ENCODE measurements at places on chromosomes 16 and 17. TPM values are rescaled to one million over a fixed set of nuclear protein-coding genes. Genes with fewer than 3 reads are reported as not detected.

DNA sequence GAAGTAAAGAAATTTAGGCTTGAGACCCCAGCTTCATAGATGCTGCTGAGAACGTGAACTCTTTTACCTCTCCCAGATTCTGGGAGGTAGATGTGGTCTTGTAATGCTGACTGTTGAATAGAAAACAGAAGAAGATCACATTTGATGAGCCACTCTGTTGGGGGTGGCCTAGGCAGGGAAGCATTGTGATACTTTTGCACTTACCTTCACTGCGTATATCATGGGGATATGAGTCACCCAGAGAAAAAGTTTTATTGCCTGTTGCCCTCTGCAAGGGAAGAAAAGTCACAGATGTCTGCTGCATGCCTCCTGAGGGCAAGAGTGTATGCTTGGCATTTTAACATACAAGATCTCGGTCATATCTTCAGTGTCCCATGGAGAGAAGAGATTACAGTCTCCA is 365.4 kb downstream of the SNX29 start:
- DNase-seq, result no peak

Gene SYNGR2
- total RNA-seq, result 93.5 TPM

Gene KRT40
- total RNA-seq, result not detected

DNA sequence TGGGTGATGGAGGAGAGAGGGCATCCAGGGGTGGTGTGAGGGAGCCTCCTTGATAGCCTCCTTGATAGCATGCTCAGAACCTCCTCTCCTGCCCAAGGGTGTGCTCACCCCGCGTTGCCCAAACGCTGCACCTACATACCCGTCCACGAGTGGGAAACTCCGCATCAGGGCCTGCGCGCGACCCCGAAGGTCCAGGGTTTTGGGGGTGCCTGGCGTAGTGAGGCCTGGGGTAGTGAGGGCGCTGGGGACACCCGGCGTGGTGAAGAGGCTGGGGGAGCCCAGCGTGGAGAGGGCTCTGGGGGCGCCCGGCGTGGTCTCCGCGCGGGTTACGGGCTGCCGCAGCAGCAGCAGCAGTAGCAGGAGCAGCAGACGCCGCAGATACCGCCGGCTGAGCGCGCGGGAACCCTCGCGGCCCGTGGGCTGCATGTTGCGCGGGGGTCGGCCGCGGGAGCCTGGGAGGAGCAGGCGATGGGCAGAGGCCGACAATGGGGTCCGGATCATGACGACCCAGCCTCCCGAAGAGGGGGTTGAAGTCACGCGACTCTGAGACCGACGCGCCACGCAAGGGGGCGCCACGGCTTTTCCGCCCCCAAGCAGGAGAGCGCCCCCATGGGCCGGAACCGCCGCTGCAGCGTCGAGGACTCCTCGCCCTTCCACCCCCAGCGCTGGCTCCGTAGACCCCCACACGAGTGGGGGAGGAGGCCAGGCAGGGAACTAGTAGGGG is at the start of gene DPEP3:
TSS of gene DPEP3 (minus strand) at position 545 of the 724 bp plus-strand sequence. CDS start at position 426, 119 bp downstream.
- no peak for DNase-seq

Gene CDRT15
- total RNA-seq, result not detected

DNA sequence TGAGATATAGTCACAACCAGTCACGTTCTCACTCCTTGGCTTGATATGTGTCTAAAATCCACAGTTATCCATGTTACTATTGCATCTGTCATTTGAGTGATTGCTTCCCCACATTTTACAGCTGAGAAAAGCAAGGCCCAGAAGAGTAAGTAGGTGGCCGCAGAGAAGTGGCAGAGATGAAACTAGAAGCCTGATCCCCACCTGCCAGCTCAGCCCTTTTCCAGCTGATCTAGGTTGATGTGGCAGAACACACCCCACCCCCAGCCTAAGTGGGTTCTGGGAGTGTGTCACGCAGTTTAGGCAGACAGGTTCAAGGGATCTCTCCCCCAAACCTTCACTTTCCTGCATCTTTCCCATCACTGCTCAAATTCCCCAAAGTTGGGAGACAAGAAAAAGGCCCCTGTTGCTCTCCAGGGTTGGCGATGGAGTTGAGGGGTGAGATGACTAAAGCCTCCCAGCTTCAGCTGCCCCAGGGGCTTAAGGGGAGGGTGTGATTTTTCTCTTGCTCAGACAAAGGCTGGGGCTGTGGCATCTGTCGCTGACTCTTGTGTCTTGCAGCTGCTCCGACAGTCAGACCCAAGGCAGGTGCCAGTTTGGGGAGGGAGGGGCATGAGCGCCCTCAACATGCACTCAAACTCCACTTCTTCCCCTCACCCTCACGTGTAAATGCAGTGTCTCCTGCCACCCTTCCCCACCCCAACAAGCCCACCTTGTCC is 48.9 kb upstream of the LHX1 start:
- no peak for DNase-seq

Gene CMTR2
- total RNA-seq, result 12.3 TPM

- DNase-seq, result no peak
Measured at GRCh38 chr17:33987162-33987561, 267.9 kb upstream of the CCL2 start.

DNA sequence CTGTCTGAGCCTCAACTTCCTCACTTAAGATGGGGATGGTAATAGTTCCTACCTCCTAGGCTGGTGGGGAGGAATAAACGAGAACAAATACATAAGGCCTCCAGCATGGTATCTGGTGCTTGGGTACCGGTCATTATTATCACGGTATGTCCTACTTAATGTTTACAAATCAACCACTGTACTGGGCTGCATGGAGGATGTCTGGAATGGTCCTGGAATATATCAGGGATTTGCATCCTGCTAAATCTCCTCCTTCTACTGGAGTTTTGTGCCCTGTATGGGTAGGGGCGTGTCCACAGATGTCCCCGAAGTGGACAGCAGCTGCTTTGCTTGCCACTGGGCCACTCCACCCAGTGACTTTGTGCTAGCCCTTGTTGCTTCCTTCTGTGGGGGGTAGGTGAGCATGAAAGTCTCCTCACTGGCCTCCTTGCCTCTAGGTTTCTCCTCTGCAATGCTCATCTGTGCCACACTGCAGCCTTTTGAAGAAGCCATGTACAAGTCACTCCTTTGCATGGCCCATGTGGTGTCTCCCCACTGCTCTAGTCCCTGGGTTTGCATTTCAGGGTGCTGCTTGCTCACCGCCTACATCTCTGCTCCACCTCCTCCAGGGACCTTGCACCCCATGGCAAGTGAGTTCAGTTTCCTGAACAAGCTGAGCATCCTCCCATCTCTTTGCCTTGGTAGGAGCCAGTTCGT is 2.2 kb upstream of the CMIP start:
- DNase-seq, result no peak
